Cortex of kidney (tissue), 1 donor: ENCODE measurements at places on chromosomes 7 and 10.

DNA sequence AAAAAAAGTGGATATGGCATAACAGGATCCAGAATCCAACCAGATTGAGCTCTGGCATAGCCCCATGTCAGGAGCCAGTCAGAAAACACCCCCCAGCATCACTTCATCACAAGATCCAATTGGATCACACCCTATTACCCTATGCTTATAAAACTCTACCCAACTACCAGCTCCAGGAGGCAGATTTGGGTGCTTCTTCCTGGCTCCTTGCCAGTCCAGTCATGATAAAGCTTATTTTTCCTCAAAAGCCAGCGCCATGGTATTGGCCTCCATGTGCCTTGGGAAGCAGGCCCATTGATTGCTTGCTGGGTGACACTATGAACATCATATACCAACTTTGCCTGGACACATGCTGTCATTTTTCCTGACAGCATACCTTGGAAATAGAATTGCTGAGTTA lies 281.4 kb upstream of the MKLN1 start:
- DNase-seq = no peak

DNA sequence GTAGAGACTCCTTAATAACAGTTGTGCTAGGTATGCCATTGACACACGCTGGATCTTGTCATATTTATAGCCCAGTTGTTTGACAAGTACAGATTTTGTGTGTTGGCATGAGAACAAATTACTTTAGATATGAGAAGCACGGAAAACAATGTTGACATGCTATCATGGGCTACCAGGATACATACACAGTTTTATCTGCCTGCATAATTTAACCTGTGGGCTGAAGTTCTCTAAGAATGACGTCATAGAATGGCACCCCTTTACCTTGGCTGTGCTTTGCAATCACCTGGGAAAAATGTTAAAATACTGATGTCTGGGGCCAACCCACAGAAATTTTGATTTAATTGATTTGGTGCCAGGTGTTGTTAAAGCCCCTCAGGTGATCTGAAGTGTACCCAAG lies 2.8 kb downstream of the PLA2G12B start:
- DNase-seq = no peak

GRCh38 chr10:107611115-107611514 lies 446.6 kb upstream of the SORCS1 start:
- DNase-seq = no peak

DNA sequence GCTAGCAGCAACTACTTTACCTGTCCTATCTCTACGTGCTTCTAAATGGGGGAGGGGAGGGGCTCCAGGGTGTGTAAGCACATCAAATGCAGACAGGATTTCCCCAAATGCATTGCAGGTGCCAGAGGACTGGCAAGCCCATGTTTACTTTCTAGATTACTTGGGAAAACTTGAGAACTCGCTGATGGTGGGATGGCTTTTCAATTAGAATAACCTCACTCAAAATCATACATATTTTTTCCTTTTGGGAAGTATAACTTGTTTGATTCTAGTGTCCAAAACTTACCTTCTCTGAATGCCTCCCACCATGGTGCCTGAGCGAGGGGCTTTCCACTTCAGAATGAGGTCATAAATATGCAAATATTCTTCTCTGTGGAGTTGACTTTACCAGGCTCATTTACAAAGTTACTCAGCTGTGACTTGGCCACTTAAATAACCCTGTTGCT lies 191.3 kb upstream of the RHOBTB1 start:
- DNase-seq = no peak

DNA sequence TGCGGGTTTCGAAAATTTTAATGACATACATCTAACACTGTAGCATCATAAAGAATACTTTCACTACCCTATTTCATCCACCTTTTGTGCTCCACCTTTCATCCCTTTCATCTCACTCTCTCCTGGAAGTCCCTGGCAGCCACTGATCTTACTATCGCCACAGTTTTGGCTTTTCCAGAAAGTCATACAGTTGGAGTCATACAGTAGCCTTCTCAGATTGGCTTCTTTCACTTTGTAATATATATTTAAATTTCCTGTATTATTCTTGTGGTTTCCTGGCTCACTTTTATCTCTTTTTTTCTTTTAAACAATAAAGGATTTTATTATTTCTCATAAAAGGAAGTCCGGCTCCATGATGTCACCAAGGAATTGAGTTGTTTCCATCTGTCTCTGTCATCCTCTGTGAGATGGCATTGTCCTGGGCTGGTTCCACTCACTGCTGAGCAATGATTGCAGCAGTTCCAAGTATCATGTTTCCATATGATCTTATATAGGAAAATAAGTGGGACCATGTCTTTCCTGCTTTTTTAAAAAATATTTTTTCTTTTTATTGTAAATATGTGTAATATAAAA lies 626.3 kb downstream of the POM121L12 start:
- no peak for DNase-seq

- no peak for DNase-seq
Measured at GRCh38 chr10:69472142-69472541, 20.9 kb downstream of the TSPAN15 start.

DNA sequence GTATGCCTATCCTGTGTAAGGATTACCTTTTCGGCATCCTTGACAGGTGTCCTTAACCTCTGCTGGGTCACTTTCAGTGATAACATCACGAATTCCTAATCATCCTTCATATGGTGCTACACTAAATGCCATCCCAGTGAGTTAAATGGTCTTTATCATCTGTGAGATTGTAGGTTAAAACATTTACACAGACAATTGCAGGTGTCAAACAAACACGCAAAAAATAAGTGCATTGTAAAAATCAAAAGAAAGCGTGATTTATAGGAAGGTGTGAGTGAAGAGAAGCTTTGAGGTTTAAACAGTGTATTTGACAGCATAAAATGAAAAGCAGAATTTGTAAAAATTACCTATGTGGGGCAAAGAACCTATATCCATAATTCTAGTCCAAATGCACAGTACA lies 111.5 kb upstream of the IFRD1 start:
- no peak for DNase-seq
